ENCODE measurements at places on chromosomes 3 and 15. TPM values are rescaled to one million over a fixed set of nuclear protein-coding genes. Genes with fewer than 3 reads are reported as not detected.

The C3orf85 gene
- not detected for total RNA-seq

The TM6SF1 gene
- 1.9 TPM for total RNA-seq

The SLC7A14 gene
- 0.29 TPM for total RNA-seq

The LRRC34 gene
- 5.6 TPM for total RNA-seq

The CCR5 gene
- total RNA-seq, result not detected

The GRK7 gene
- not detected for total RNA-seq

The RPS27L gene
- 56.2 TPM for total RNA-seq

The KBTBD8 gene
- 4.7 TPM for total RNA-seq

The GABRA5 gene
- 5.7 TPM for total RNA-seq

The ILDR1 gene
- 3.6 TPM for total RNA-seq

The CKMT1A gene
- total RNA-seq, result 4.4 TPM

The GCNT3 gene
- 0.52 TPM for total RNA-seq

The LMCD1 gene
- 20.7 TPM for total RNA-seq

The HOMER2 gene
- total RNA-seq, result 31.8 TPM

The UBE3A gene
- total RNA-seq, result 99.9 TPM

The LMOD3 gene
- total RNA-seq, result not detected

The GOLGA8M gene
- 0.70 TPM for total RNA-seq

The GOLGA8Q gene
- not detected for total RNA-seq

The OXTR gene
- total RNA-seq, result 10.6 TPM

The ZNF80 gene
- total RNA-seq, result not detected

The ZNF860 gene
- 2.5 TPM for total RNA-seq

The SCAANT1 gene
- total RNA-seq, result not detected

The CCDC51 gene
- 15.8 TPM for total RNA-seq

The MRPS22 gene
- 39.6 TPM for total RNA-seq

The IL1RAP gene
- total RNA-seq, result 2.6 TPM

The RBPMS2 gene
- 95.2 TPM for total RNA-seq

The RFT1 gene
- total RNA-seq, result 26.5 TPM

The ACSBG1 gene
- total RNA-seq, result not detected

The SERPINI2 gene
- 0.45 TPM for total RNA-seq

The DBR1 gene
- total RNA-seq, result 17.7 TPM

The MORC1 gene
- total RNA-seq, result not detected

The ANP32A gene
- total RNA-seq, result 346 TPM

The C3orf49 gene
- not detected for total RNA-seq

The GYG1 gene
- 30.6 TPM for total RNA-seq

The LRTM1 gene
- total RNA-seq, result not detected

The PEAK1 gene
- total RNA-seq, result 22.6 TPM

The NLGN1 gene
- total RNA-seq, result 14.3 TPM

The PYGO1 gene
- 0.73 TPM for total RNA-seq

The PRR20G gene
- total RNA-seq, result not detected

The TERC gene
- 10.0 TPM for total RNA-seq

The AMOTL2 gene
- total RNA-seq, result 103 TPM

The CCR8 gene
- 0.22 TPM for total RNA-seq

The ZMYND10 gene
- 1.4 TPM for total RNA-seq

The LRIG1 gene
- 37.5 TPM for total RNA-seq

The DHFR2 gene
- 3.4 TPM for total RNA-seq

The HCN4 gene
- total RNA-seq, result 3.1 TPM

The SPATA12 gene
- total RNA-seq, result not detected

The SEMA3G gene
- total RNA-seq, result 0.82 TPM

The EPB42 gene
- not detected for total RNA-seq
